CD8-positive, alpha-beta memory T cell (primary cell): ENCODE measurements at places on chromosomes 2 and 18.

- DNase-seq: no peak
These were observed 195.7 kb upstream of the ID2 start for GRCh38 chr2:8486141-8486540.

- no peak for DNase-seq
These were observed 39.9 kb downstream of the DYNAP start for GRCh38 chr18:54630963-54631362.

- no peak for DNase-seq
These were observed 46.3 kb downstream of the DYSF start for GRCh38 chr2:71499691-71500090.

GRCh38 chr2:204737296-204737695, 192.0 kb downstream of the PARD3B start:
- DNase-seq: no peak

GRCh38 chr2:55114082-55114481, 63.8 kb upstream of the RTN4 start:
- no peak for DNase-seq

GRCh38 chr18:28043631-28044030, 133.3 kb downstream of the CDH2 start:
- DNase-seq: no peak

DNA sequence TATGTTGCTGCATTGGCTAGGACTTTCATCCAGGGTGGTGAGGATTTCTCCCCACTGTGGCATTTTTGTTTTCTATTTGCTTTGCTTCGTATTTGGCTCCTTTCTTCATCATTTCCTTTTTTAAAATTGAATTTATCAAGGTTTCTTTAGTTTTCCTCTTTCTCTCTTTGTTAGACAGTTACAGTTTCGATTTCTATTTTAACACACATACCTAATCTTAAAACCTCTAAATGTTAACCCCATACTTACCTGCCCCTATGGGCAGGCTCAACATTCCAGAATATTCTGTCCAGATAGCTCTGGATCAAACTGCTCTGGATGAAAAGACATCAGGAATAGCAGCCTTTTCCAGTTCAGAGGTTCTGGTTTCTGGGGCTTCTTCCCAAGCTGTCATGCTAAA, 49.2 kb downstream of the DIPK1C start:
- DNase-seq: no peak

DNA sequence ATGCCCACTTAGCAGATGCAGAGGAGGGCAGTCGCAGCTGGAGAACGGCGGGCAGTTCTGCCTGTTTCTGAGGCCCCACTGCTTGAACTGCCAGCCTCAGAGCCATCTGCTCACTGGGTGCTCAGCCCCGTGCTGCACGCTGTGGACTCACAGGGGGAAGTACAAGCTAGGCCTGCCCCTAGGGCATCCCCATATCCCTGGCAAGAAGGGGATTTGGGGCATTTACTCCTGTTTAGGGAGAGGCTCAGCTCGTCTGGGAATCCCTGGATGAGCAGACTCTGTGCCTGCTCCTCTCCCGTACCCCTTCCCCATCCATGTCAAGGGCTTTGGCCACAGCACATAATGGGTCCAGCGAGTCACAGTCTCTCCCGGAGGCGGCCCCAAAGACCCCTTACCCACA, 169.8 kb upstream of the PKDCC start:
- DNase-seq: no peak

DNA sequence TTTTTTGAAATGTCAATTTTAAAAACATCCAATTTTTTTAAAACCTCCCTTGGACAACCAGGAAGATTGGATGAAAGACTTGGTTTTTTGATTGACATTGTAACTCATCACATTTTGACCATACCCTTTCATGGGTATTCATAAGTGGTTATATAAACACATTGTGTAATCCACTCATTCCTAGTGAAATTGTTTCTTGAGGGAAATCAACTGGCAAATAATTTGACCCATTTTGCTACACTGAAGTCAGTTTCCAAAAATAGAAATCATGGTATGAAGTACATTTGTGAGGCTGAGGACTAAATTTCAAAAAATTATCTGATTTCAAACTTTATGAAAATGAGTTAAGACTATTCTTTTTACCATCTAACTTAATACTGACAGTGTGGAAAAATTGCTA, 31.5 kb downstream of the FBXO48 start:
- no peak for DNase-seq

GRCh38 chr2:8230466-8230865, 451.4 kb upstream of the ID2 start:
- no peak for DNase-seq

DNA sequence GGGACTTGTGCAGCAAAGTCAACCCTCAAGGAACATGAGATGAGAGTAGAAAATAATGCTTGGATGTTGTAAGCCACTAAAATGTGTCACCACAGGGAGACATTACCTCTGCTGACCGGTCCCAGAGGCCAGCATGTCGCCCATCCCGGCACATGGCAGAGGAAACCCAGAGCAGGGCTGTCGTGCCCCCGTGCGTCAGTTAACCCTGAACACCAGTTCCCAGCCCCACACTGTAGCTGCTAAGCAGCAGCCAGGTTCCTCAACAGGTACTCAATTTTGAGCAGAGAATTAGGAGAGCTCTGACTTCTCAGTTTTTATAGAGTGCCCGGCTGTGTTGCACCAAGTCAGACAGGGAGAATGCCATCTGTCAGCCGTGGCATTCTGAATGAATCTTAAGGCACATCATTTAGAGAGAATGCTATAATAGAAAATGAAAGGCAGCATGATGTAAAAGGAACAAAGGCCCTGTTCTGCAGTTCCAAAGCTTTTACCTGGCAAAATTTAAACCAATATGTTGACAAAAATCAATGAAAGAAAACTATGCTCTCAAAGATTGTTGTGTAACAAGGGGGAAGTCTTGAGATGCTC, 307.9 kb downstream of the METTL4 start:
- no peak for DNase-seq

DNA sequence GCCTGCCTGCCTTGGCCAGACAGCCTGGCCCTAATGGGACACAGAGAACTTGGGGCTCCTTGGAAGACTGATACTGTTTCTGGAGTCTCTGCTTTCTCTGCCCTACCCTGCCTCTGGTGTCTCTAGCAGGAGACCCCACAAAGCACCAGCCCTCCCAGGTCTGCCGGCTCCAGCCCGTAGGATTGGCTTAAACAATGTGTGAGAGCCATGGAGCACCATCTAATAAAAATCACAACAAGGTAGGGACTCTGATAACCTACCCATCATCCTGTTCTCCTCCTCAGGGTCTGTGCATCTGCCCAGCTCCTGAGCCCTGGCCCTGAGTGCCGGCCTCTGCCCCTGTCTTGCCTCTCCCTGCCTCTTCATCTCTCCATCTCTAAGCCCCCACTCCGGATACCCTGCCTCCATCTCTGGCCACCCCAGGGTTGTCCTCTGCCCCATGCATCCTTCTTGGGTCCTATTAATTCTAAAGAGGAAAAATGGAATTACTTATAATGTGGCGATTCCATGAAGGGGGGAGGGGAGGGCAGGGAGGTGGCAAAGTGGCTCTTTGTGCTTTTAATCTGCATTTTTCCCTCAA, 1.2 kb upstream of the ECEL1 start:
- DNase-seq: no peak

DNA sequence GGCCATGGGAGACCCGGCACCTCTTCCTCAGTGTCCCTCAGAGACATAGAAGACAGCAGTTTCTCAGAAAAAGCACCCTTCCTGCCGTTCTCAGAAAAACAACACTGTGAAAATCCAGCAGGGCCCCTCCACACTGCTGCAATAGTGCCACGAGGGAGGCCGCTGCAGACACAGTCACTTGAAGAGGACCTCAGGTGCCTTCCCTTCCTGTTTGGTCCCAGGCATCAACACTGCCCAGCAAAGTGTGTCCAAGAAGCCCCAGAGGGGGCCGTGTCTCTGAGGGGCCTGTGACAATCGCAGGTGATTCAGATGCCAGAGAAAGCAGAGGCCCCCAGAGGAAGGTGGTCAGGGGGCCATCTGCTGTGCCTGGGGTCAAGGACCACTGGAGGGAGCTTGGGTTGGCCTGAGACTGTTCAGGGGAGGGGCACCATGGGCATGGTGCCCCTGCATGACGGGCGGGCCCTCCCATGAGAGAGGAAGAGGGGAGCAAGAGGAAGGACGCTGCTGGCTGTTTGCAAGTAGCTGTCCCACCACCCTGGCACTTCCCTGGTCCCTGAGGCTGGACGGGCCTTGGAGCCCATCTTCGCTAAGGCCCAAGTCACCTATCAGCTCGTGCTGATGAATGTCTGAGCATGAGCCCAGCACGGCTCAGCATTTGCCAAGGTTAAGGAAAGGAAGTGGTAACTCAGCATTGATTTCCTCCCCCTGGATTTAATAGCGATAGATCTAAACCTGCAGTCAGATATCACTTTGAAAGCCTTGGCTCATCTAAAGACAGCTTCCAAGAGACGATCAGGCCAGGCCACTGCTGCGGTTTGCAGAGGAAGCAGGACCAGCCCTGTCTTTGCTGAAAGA, 9.1 kb downstream of the TWIST2 start:
- no peak for DNase-seq

- DNase-seq: peak; percentile 65
These were observed 181.6 kb downstream of the BCL2 start for GRCh38 chr18:63137999-63138435.

GRCh38 chr2:217654168-217654567, 348.6 kb downstream of the TNS1 start:
- no peak for DNase-seq

DNA sequence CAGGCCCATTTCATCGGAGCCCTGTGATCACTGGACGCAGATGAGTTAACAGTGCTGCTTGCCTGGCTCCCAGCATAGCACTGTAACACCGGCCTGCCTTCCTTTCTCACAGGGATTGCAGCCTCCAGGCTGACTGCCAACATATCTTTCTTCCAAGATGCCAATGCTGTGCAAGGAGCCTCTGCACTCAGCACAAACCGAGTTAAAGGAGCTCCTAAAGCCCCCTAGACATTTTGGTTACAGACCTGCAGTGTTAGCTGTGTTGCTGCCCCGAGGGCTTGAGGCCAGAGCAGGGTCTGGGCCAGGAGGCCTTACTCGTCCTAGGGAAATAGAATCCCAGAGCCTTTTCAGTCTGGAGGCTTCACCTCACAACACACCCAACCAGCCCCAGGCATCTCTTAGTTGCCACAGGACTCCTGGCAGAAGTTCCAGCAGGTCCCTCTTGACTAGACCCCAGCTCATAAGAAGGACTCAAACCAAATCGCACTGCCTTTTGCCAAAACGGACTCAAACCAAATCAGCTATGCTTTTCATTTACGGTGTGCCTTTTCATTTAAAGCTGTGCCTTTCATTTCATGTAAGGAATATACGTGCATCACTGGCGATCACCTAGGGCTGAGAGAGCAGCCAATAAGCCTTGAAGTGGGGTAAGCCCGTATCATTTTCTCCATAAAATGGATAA, 58.4 kb upstream of the EML4 start:
- DNase-seq: no peak

GRCh38 chr2:29579495-29580169, 341.8 kb downstream of the ALK start:
- DNase-seq: no peak

DNA sequence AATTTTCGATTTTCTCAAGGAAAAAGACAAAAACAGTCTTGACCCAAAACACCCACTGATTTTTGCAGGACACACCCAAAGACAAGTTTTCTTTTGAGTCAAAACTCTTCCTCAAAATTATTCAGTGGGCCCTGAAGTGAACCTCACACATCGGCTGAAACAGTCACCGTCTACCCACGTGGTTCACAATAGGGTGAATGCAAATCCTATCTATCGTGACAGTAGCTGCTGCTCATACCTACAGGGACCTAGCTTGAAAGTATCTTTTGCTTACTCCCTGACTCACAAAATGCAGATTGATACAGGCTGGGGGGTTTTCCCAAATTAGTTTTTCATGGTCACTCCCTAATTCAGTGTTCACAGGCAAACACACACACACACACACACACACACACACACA, 10.7 kb upstream of the CD226 start:
- DNase-seq: no peak

DNA sequence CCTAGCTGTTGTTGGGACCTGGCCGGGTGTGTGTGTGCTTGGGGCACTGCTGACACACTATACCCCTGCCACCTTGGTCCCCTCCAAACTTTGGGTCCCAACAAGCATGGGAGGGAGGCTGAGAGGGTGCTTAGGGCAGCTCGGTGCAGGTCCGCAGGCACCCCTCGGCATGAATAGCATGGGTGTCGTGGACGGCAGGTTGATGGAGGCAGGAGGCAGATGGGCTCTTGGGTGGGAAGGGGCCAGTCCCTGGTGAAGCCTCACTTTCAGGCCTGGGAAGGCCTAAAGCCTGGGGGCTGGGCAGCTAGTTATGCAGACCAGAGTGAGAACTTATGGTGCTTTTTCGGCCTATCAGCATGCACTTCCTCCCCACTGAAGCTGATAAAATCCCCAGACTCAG, 164.2 kb downstream of the CDH19 start:
- DNase-seq: no peak

DNA sequence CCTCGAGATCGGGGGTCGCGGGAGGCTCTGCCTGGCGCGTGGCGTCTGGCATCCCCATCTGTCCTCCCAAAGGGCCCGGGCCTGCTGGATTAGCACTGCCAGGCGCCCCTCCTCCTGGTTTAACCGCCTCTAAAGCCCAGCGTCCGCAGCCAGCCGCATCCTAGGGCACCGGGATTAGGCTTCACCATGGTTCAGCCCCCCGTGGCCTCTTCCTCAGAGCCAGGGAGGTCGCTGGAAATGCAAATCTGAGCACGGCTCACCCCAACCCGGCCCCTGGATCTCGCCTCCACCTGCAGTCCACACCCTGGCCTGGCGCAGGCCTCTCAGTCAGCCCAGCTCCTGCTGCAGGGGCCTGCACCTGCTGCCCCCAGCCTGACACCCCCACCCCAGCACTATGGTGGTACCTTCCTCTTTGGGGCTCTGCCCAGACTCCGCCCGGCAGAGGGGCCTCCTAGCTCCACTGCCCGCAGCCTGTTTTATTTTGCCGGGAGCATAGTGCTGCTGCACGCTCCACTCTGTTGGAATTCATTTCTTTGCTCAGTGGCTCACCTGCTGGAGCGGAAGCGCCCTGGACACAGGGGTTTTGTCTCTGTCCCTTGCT, 13.2 kb downstream of the PRELID3A start:
- DNase-seq: no peak

DNA sequence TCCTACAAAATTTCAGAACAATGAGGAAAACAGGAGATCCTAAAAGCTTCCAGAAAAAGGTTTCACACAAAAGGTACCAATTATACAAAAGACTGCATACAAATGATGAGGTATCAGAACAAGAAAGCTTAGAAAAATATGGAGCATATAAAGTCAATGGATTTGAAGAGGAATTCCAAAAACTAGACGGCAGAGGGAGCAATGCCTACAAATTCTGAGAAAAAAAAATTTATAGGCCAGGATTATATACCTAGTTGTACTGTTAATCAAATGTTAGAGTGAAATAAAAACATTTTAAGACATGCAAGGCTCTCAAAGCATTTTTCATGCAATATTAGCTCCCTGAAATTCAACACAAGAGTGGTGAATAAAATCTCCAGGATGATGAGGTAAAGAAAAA, 106.2 kb downstream of the ZRANB3 start:
- DNase-seq: no peak

GRCh38 chr2:188285049-188285448, 6.6 kb upstream of the GULP1 start:
- DNase-seq: no peak

DNA sequence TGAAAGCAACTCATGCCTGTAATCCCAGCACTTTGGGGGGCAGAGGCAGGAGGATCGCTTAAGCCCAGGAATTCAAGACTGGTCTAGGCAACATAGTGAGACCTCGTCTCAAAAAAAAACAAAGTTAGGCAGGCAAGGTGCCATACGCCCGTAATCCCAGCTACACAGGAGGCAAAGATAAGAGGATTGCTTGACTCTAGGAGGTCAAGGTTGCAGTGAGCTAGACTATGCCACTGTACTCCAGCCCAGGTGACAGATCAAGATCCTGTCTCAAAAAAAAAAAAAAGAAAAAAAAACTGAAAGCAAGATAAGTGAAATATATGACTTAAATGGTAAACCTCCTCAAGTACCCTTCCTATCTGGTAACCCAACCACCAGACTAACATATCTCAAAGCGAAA, 59.8 kb downstream of the USP34 start:
- DNase-seq: no peak
